ENCODE measurements at places on chromosomes 11 and 22.

DNA sequence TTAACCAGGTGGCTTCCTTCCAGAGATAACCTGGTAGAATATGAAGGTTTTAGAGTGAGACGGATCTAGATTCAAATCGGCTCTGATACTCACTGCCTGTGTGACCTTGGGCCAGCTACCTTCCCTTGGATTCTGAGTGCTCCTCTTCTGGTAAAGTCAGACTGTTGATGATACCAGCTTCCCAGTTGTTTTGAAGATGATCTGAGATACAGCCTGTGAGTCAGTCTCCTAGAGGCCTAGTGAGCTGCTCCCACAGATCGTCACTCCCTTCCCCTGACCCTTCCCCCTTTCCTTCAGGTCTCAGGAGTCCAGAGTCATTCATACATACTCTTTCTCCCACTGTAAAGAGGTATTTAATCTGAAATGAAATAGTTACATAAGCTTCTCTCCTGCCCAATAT is 207.8 kb downstream of the GRIK4 start:
- no peak for DNase-seq

- DNase-seq, result no peak
Measured at GRCh38 chr11:46075168-46075567, 46.1 kb downstream of the PHF21A start.

DNA sequence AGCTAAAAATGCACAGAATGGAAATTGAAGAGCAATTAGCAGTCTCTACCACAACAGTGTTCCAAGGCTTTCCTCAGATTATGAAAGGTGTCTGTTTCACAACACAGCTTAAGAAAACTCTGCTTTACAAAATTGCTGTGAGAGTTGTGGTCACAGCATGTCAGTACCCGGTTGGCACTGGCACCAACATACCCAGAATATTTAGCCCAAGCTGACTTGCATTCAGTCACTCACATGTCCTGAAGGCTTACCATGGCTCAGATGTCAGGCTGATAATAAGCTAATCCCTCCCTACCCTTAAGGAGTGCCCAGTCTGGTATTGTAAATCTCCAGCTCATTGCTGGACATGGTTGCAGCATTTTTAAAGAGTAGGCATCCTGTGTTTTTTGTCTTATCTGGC is 14.9 kb downstream of the NCR3LG1 start:
- no peak for DNase-seq

DNA sequence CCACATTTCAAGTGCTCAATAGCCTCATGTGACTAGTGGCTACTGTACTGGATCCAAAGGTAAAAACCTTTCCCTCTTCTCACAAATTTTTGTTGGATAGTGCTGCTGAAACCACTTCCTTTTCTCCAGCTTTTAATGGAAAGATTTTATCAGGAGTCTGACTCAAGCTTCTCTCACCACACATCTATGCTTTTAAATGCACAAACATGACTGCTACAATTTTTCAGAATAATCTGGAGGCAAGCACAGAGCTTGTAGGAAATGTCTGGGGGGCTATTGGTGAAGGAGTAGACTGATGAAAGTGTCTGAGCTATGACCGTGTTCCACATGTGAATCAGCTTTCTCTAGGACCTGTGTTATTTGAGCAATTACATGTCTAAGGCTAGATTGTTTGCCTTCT is 101.1 kb upstream of the FAT3 start:
- no peak for DNase-seq

GRCh38 chr11:117396970-117397369 is 69.3 kb downstream of the CEP164 start:
- DNase-seq, result no peak

DNA sequence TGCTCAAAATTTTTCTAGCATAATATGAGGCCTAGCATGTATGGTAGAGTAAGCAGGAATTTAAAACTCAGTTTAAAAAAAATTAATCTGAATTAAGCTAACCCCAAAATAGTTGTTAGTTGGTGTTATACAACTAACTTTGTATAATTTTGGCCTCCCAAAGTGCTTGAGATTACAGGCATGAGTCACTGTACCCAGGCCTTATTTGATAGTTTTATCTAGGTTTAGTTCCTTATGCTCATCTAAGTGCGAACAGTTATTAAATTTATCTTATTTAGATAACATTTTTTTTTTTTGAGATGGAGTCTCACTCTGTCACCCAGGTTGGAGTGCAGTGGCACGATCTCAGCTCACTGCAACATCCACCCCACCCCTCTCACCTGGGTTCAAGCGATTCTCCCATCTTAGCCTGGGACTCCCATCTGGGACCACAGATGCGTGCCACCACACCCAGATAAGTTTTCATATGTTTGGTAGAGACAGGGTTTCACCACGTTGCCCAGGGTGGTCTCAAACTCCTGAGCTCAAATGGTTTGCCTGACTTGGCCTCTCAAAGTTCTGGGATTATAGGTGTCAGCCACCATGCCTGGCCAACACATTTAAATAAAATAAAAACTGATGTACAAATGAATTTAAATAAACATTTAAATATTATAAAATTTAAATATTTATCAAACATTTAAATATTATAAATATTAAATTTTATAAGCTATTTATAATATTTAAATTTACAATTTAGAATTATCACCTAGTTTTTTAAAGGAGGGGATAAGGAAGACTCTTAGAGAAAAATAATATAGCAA is 7.5 kb downstream of the IL18 start:
- no peak for DNase-seq

DNA sequence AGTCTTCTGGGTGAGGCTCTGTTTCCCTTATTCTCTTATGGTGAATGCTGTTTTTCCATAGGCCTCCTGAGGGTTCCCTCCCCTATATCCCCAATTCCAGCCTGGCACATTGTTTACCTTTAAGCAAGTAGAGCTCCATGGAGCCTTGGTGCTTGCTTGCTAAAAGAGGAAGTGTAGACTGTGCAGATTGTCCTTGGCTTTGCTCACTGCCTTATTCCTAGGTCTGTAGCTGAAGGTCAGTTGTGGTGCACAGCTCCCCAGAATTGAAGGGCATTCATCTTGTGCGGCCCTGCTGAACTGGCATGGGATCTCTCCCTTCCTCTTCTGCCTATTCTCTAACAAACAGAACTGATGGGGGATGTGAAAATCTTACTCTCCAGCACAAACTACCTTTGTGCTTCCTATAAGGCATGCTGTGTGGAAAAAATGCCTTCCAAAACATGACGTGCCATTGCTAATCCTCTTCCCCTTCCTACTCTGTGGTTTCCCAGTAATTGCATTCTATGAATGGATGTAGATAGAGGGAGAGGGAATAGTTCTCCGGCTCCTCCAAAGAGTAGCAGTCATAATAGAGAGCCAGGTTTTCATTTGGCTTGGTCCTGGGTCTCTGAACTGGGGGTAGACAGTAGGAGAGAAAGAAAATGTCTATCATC is 34.2 kb upstream of the PLET1 start:
- DNase-seq, result no peak

- no peak for DNase-seq
Measured at GRCh38 chr11:118921929-118922744, 3.6 kb downstream of the BCL9L start.

DNA sequence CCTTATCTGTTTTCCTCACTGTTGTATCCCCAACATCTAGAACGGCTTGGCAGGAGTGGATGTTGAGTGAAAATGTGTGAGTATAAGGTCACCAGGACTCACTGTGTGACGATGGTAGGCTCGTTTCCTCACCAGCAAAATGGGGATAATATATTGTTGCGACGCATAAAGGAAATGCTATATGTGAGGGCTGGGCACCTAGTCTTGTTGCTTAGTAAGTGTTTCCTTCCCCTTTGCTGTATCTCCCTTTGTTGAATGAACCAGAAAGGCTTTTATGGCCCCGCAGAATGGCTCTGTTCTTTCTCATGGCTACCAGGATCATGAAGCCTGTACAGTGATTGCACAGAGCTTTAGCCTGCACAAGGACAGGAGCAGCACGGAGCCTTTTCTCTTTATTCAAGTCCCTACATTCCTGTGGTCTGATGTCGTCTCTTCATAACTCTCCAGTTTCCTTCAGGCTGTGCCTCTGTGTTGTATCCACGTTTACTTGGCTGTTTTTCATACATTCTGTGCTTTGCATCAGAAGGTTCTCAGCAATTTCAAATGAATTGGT is 5.4 kb downstream of the TNRC6B start:
- no peak for DNase-seq

DNA sequence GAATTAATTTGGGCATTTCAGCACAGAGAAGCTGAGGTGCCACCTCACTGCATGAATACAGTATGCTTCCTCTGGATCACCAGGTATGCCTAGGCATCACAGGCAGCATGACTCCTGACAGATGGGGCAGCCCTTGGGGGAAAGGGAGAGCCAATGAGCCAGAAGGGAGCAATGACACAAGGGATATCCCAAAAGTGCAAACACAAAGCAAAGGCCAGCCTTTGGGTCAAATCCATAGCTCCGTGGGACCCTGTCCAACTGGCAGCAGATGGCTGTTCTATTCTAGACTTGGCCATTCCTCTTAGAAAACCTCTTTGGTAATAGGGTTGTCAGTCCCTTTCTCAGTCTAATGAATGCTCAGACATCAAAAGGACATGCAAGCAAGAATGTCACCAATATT is 73.3 kb downstream of the SERGEF start:
- no peak for DNase-seq

DNA sequence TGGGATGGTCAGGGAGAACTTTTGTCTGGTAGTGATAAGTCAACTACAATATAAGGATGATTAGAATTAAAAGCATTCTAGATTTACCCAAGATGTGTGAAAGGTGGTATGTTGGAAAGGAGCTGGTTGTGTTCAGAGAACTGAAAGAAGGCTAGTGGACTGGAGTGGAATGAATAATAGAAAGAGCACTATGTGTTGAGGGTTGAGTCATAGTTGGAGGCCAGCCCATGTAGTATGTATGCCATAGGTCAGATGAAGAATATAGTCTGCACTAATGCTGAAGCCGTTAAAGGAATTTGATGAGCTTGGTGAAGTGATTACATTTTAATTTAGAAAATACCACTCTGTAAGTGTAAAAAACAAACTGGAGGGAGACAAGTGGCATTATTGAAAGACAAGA is 514.1 kb downstream of the CNTN5 start:
- no peak for DNase-seq

- no peak for DNase-seq
Measured at GRCh38 chr11:20157728-20158127, 2.5 kb downstream of the DBX1 start.

DNA sequence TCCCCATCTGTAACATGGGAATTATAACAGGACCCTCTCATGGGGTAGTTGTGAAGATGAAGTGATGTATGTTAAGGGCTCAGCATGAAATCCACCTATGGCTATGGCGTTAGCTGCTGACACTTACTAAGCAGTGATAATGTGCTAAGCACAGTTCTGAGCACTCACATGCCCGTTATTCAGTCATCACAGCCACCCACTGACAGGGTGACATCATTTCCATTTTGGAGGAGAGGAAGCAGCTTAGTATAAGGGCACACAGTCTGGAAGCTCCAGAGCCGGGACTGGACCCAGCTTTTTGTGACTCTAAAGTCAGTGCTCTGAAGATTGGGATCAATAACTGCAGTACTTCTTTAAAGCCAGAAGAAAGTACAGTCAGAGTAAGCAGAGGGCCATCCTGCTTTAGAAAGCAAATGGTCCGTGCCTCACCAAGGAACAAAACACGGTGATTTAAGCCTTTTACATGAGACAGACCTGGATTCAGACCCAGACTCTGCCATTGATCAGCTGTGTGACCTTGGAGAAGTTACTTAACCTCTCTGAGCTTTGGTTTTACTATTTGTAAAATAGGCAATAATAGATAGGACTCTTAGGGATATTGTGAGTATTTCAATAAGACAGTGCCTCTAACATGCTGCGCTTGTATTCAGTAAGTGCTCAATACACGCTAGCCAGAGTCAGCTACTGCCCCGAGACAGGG is 61.5 kb downstream of the SGSM1 start:
- no peak for DNase-seq

GRCh38 chr11:5684036-5684645 is 733 bp downstream of the TRIM5 start:
- no peak for DNase-seq

DNA sequence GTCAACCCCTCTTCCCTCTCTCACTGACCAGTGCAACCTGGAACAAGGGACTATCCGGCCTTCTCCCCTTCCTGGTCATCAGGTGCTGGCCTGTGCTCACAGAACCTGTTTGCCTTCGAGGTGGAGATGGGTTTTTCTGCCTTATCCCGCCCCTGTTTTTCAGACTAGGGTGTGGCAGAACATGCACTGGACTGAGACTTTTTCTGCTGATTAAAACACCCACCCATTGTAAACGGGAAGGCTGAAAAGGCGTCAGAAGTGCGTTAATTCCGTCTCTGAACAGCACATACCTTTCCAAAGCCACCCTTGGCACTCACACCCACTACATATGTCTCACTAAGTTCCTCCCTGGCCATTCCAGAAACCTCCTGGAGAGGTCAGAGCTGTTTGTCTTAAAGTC is 4.4 kb upstream of the B3GNT6 start:
- DNase-seq, result no peak

DNA sequence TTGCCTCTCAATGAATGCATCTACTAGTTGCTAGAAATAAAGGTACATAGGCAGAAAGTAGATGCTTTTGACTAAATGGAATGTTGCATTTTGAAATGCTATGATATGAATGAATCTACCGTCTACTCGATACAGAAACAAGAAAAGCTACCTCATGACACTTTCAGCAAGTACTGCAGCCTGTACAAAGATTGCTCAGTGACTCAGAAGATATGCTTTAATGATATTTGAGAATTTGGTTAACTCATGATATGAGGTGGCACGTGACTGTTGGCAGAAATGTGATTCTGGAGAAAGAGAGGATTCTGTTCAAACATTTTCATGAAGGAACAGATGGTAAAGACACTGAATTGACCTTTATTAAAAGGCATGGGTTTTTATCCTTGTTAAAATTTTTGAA is 76.0 kb downstream of the HSD17B12 start:
- DNase-seq, result no peak

DNA sequence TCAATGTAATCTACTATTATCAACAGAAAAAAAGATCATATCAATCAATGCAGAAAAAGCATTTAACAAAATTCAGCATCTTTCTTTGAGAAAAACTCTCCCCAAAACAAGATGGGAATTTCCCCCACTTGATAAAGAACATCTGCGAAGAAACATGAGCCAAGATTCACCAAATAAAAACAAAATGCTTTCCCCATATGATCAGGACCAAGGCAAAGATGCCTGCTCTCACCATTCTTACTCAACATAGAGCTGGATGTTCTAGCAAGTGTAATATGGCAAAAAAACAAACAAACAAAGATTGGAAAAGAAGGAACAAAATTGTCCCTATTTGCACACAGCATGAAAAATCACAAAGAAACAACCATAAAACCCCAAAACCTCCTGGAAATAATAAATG is 23.4 kb downstream of the SHANK2 start:
- no peak for DNase-seq

DNA sequence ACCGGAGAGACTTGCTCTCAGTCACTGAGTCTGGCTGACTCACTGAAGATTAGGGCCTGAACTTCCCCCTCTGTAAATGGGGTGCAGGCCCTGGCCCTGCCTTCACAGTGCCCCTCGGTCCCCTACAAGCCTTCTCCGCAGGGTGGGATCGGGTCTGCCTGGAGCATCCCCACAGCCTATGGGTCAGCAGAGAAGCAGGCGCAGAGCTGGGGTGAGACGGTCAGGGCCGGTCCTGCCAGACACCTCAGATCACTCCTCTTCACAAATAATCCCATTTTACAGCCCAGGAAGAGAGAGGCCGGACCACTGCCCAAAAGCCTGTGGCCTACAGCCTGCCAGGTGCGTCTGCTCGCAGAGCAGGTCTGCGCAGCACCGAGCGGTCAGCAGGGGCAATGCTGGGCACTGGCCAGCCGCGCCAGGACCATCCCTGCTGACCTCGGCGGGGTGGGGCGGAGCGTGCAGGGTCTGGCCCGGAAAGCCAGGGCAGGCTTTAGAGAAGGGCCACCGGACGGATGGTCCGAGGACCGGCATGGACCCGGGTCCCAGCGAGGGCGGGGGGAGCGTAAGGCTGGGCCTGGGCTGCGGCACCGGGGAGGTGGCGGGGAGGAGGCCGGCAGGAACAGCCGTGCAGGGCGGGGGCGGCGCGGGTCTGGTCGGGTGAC is 522 bp upstream of the SEPTIN5 start:
- no peak for DNase-seq

Measured in cortex of kidney (tissue), 1 donor.